Inflammatory macrophage (primary cell): ENCODE measurements at places on chromosomes 2 and 18.

GRCh38 chr2:95382192-95382591 lies 20.3 kb upstream of the FAHD2A start:
- DNase-seq, result no peak

GRCh38 chr2:15543541-15543940 lies 17.6 kb downstream of the NBAS start:
- no peak for DNase-seq

DNA sequence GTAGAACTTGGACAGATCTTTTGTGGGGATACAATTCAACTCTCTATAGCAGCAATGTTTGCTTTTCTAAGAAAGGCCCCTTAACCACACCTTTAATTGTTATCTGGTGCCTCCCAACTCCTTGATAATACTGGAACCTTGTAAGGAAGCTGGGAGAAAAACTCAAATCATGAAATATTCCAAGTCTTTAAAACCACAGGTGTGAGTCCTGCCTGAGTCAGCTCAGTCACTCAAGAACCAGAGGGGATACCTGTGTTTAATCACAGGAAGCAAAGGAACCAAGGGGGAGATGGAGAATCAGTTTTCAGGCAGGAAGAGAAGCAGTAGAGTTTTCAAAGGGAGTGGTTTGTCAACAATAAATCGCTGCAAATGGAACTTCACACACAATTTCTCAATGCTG lies 159.9 kb downstream of the LAMA3 start:
- no peak for DNase-seq

DNA sequence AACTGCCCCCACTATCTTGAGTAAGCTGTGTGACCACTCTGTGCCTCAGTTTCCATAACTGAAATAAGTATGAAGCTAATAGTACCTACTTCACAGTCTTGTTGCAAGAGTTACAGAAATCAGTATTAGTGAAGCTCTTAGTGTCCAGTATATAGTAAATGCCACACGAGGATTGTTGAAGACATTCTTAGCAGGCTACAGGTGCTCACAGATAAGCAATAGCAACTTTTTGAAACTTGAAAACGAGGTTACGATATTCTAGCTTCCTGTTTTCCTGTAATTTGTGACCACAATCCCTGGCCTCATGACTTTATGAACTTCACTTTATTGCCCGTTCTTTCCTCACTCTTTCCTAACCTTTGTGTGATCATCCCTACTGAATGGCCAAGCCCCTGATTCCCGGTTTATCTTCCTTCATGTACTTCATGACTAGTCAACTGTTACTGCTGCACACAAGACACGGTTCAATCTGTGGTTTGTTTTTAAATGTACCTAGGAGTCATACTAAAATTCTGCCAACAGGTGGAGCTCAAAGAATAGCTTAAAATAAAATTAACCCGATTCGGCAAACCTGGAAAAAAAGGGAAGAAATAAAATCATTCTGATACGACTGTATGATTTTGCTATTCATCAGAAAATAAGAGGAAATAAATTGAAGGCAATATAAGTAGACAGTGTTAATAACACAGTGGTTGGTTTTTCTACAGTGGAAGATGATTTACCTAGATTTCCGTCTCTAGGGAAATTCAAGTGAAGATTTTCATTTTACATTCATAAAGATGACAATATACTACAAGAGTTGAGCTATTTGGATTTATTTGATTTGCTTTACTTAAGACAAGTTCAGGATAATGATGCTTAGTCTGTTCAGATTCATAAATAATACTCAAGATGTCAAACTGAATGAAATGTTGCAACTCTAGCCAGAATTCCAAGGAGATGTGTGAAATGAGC lies 38.1 kb upstream of the STAT1 start:
- DNase-seq, result peak; percentile 63

DNA sequence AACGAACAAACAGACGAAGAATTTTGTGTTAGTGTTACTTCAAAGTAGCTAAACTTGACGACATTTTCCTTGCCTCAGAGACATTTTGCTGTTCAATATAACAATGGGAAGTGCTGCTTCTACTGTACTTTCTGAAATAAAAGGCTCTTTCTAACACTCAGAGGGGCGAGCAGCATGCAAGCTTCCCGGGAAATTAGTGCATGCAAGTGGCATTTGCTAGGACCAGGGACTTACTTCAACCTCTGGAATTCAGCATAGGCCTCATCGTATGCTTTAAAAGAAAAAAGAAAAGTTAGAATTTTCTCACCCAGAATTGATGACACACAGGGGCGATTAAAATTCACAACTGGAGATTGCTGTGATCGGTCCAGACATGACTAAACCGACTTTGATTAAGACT lies 62.5 kb upstream of the LPIN2 start:
- DNase-seq, result no peak

DNA sequence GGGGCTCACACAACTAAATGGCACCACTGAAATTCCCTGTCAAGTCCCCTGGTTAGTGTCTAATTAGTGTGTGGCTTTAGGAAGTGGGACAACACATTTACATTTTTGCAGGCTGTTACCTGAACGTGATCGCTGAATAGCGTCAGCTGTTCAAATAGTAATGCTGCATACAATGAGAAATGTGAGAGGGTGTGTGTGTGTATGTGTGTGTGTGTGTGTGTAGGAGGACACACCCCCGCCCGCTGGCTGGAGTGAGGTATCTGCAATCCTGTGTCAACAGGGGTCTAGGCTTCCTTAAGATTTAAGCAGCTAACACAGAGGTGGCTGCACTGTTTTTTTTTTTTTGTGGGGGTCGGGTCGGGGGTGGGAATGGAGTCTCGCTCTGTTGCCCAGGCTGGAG lies 4.8 kb upstream of the LYPD6B start:
- no peak for DNase-seq

DNA sequence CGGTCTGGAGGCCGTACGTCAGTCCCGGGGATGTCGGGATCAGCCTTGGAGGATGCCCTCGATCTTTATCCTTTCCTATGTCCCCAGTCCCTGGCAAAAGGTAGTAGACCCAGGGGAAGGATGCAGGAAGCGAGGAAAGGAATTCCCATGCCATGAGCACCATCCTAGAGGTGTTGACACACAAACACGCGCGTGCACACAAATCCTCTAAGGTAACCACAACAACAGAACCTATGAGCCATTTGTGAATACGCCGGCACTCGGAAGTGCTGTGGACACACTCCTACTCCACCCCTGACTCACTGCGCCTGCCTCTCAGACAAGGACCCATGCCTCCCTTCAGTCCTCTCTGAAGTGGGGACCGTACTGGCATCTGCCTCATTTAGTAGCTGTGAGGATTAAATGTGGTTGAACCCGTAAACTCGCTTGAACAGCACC lies 11.3 kb upstream of the MLPH start:
- peak; percentile 45 for DNase-seq

DNA sequence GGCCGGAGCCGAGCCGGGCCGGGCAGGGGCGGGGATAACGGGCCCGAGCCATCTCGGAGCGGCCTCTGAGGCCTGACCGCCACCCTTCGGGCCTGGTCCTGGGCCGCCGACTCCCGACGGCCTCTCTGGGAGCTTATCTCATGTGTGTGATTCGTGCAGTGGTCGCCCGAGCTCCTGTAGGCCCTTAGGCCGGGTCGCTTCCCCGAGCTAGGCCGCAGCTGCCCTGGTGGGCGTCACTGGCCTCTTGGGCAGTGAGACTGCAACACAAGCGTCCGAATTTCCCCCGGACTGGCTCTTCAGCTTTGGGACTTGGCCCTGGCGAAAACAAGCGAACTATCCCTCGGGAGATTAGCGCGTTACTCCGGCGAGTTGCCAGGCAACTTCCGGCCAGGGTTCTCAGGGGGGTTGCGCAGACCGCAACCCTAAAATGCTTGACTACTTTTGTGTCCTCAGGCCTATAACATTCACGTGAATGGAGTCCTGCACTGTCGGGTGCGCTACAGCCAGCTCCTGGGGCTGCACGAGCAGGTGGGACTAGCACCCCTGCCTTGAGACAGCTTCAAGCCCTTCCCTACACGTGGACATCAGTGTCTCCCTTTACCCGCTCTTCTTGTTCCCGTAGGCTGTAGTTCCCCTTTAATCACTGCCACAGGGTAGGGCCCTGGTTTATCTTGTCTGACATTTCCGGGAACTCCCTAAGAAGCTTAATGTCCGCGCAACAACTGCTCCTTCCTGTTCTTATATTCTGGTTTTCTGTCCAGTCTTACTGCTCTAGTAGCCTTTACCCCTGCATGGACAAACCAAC lies 602 bp downstream of the SNX17 start:
- peak; percentile 93 for DNase-seq

DNA sequence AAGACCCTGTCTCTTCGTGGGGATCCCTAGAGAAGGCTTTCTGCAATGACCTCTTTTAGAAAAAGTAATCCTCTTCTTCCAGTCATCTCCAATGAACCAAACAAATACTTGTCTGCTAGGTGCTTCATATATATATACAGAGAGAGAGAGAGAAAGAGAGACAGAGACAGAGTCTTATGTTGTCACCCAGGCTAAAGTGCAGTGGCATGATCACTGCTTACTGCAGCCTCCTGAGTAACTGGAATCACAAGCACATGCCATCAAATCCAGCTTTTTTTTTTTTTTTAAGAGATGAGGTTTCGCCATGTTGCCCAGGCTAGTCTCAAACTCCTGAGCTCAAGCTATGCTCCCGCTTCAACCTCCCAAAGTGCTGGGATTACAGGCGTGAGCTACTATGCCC lies 18.6 kb upstream of the PKDCC start:
- DNase-seq, result no peak

GRCh38 chr2:26764906-26765305 lies 822 bp downstream of the SLC35F6 start:
- no peak for DNase-seq

GRCh38 chr2:69061525-69061924 lies 48.5 kb downstream of the ANTXR1 start:
- DNase-seq, result no peak

GRCh38 chr2:121336528-121337294 lies 51.7 kb upstream of the TFCP2L1 start:
- DNase-seq, result no peak

DNA sequence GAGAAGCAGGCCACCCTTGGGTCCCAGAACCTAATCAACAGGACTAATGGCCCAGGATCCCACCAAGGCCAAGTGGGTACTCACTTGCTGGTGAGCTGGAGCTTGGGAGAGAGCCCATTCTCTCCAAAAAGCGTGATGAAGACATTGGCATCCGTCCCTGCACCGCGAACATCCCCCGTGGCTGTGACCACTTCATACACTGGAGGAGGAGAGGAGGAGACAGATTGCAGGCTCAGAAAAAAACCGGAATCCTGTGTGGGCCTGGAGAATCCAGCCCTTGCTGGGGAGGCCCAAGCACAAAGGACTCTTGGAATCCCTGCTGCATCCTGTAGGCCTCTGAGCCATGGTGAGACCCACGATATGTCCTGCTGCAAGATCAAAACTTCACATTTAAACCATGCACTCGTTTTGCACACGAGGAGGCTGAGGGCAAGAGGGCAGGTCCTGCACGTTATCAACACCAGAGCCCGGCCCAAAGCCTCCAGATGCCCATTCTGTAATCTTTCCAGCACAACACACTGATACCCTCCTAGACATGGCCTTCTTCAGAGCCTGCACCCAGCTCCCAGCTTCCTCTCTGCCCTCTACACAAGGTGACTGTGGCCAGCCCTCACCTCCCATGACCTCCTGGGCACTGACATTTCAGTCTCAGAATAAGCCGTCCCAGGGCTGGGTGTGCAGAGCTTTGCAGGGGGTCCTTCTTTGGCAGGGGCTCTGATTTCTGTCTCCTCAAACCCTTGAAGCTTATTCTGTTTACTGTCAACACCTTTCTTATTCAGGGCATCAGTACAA lies 7.8 kb downstream of the LOXHD1 start:
- no peak for DNase-seq

DNA sequence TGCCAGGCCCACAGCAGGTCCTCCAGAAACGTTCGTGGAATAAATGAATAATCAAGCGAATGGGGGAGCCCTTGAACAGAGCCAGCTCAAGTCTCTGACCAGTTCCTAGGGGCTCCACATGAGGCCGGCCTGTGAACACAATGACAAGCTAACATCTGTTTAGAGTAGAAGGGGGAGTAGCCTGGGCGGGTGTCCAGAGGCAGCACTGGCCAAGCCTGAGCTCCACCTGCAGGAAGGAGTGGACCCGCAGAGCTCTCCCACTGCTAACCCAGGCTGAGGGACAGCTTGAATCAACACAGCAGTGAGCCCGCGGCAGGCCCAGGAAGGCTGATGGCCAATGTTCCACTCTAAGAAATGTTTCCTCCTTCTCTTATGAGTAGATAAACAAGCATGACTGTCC lies 234.8 kb upstream of the RAB6C start:
- no peak for DNase-seq

GRCh38 chr2:142603759-142604158 lies 273.7 kb upstream of the KYNU start:
- DNase-seq, result no peak

DNA sequence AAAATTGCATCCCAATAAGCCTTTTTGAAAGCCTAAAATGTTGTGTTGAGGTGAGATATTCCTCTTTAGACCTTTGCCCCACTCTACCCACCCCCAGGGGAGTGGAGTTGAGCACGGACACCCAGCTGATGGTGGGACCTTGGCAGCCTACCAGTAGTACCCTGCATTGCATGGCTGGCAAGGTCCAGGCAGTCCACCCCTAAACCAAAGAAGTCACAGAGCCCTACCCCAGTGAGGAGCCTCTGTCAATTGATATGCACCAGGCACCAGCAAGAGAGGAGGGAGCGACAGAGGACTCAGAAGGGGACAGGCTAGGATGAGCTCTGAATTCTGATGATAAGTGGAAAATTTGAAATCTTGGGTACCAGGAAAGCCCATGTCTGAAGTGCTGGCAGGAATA lies 38.6 kb downstream of the MARCO start:
- no peak for DNase-seq

GRCh38 chr2:24482251-24482971 lies 8.6 kb upstream of the NCOA1 start:
- peak; percentile 76 for DNase-seq

DNA sequence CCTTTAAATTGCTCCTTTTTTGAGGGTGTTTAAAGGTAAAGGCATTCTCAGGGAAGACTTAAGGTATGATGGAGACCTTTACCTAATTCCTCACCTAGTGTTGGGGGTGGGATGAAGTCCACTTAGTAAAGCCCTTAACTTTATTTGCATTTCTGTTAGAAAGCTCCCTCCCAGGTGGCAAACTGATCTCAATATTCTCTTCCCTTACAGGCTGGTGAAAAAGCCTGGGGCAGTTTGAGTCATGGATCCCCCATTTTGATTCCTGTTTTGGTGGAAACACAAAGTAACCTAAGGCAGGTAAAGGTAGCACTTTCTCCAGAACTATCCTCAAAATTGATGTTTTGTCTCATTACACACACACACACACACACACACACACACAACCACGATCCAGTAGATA lies 33.8 kb upstream of the HNRNPA3 start:
- DNase-seq, result no peak
